ENCODE measurements at places on chromosomes 2 and 18.

- no peak for DNase-seq
Observed at GRCh38 chr18:5066380-5066977, 130.6 kb downstream of the AKAIN1 start.

DNA sequence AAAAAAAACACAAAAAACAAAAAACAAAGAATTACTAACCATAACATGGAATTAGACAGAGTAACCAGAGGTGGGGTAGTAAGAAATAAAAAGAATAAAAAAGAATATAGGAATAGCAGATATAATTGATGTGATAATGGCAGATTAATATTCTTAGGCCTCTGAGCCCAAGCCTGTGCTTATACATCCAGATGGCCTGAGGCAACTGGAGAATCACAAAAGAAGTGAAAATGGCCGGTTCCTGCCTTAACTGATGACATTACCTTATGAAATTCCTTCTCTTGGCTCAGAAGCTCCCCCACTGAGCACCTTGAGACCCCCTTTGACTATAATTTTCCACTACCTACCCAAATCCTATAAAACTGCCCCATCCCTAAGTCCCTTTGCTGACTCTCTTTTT is 95.1 kb upstream of the MSH6 start:
- DNase-seq = no peak

DNA sequence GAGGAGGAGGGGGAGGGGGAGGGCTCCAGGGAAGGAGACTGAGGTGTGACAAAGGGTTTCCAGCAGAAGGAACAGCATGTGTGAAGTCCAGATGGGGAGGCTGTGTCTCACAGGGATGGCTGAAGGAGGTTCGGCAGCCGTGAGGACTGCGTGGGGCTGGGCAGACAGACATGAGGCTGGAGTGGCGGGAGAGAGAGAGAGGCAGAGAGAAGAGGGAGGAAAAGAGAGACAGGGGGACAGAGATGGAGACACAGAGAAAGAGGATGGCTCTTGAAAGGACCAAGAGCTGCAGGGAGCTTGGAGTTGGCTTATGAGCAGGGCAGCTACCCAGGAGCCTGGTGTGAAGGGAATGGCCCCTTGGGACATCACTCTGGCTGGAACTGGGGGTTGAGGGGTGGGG is 138.9 kb upstream of the ASB18 start:
- no peak for DNase-seq

DNA sequence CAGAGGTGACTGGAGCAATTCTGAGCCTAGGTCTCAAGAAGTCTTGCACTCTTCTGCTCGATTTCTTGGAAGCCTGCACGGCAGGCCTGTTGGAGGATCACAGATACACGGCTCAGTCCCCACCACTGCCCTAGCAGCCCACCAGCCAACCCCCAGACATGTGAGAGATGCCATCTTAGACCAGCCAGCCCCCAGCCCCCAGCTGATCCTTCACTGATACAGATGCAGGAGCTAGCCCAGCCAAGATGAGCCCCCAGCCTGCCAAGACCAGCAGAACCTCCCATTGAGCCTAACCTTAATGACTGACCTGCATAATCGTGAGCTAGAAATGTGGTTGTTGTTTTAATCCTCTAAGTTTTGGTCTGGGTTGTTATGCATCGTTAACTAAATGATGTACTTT is 47.5 kb downstream of the INHBB start:
- DNase-seq = no peak

DNA sequence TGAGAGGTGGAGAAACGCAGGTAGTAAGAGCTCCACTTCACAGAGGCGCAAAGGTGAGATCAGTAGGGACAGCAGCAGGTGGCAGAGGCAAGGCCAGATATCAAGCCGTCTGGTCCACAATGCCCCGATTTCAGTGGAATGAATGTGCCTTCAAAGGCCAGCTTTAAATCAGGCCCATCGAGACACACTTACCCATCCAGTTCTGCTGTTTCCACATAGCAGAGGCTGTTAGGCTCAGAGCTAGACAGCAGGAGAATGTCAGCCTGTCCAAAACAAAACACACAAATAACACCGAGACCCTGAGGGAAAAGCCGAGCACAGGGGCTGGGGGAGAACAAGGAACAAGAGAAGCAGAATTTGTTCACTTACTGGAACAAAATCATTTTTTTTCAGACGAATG is 75.8 kb upstream of the NARS1 start:
- DNase-seq = no peak

- DNase-seq = no peak
Observed at GRCh38 chr2:38200598-38200997, 124.6 kb upstream of the CYP1B1 start.

- DNase-seq = peak; percentile 59
Observed at GRCh38 chr2:7691961-7692656, 774.9 kb downstream of the RNF144A start.

DNA sequence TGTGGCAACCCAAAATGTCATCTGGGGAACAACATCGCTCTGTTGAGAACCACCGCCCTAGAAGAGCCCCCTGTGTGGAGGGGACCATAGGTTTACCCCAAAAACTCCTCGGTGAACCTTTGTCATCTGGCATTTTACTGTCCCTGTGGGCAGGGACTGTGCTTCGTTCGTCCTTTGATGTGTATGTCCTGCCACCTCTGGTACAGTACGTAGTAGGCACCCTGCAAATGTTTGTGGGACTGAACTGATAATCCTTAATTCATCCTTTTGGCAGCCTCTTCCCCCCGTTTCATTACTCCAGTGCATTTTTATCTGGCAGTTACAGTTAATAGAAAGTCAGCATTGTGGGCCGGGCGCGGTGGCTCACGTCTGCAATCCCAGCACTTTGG is 728 bp downstream of the NAPG start:
- DNase-seq = no peak

All from astrocyte (in vitro differentiated cells and primary cell).